ENCODE measurements at places on chromosomes 5 and 9.

DNA sequence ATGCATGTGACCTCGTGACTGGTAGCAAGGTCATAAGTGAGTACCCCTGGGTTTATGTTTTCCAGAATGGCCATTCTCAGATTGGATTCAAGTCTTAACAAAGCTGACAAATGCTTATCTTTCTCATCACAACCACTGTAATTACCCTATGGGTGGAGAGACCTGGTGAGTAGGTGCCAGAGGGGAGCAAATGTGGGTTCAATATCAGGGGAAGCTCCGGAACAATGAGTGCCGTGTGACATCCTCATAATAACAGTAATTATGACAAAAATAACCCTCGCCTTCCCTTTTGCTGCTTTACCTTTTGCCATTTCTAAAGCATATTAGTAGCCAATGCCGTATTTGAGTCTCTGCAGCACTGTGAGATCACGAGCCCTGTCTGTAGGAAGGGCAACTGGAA lies 95.9 kb downstream of the NSG2 start:
- DNase-seq: no peak

- no peak for DNase-seq
Observed at GRCh38 chr5:88355490-88356050, 86.9 kb upstream of the TMEM161B start.

DNA sequence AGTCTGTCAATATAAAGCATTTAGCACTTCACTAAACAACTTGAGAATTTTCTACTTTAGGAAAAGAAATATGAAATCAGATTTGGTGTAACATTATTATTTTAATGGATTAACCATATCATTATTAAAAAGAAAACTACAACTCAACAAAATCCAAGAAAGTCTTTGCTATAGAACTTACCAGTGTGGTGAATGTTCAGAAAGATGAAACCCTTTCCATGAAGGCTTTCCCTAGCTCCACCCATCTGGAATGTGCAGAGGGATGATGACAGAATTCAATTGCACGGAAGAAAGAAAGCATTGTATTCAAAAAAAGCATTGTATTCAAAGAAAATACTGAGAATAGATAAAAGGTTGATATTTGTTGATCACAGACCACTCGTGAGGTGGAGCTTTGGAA lies 328.6 kb upstream of the NUDT12 start:
- DNase-seq: peak; percentile 51

DNA sequence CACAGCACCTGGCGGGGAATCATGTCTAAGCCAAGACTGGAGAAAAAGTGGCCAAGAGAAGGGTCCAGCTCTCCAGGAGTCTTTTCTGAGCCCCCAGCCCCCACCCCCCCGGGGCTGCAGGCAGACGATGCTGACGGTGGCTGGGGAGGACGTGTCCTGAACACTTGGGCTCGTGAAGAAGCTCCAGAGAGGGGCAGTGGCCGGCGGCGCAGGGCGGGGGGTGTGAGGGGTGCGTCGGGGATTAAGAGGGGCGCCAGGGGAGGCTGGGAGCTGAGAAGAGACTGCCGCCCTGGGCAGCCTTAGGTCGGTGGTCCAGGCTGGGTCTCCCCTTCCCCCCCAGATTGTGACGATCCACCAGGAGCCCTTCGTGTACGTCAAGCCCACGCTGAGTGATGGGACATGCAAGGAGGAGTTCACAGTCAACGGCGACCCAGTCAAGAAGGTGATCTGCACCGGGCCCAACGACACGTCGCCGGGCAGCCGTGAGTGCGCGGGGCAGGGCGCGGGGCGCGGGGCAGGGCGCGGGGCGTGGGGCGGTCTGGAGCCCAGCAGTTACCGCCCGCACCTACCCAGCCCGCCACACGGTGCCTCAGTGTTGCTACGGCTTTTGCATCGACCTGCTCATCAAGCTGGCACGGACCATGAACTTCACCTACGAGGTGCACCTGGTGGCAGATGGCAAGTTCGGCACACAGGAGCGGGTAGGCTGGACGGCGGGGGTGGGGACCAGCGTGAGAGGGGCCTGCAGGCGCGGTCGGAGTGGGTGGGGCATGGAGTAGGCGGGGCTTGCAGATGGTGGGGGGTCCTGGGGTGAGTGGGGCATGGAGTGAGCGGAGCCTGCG lies 8.9 kb downstream of the LRRC26 start:
- no peak for DNase-seq

GRCh38 chr9:16794103-16794502 lies 76.4 kb downstream of the BNC2 start:
- DNase-seq: no peak

- DNase-seq: no peak
Observed at GRCh38 chr5:75671506-75671905, 45.7 kb downstream of the POC5 start.

GRCh38 chr9:31776471-31776870 lies 608.0 kb upstream of the ACO1 start:
- DNase-seq: peak; percentile 94

GRCh38 chr5:79540939-79541338 lies 27.0 kb upstream of the HOMER1 start:
- no peak for DNase-seq
